Activated CD4-positive, alpha-beta memory T cell treated with anti-CD3 and anti-CD28 coated beads, Interleukin-2, amount 10 ng/mL, durations not matched to agents 7 days and 5 days (primary cell): ENCODE measurements at places on chromosomes 3 and 15.

GRCh38 chr3:58131101-58131825, 79.5 kb downstream of the DNASE1L3 start:
- DNase-seq = no peak

DNA sequence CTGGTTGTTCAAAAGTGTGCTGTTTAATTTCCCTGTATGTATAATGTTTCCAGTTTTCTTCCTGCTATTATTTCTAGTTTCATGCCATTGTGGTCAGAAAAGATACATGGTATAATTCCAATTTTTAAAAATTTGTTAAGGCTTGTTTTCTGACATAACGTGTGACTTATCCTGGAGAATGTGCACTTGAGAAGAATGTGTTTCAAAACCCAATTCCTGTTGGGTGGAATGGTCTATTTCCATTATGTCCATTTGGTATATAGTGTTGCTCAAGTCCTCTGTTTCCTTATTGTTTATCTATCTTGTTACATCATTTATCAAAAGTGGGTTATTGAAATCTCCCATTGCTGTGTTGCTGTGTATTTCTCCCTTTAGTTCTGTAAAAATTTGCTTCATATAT, 215.4 kb downstream of the GREM1 start:
- no peak for DNase-seq

- DNase-seq = no peak
Observed at GRCh38 chr3:159923956-159924355, 64.7 kb upstream of the IL12A start.

- DNase-seq = no peak
Observed at GRCh38 chr3:8532251-8532871, 30.7 kb downstream of the LMCD1 start.

DNA sequence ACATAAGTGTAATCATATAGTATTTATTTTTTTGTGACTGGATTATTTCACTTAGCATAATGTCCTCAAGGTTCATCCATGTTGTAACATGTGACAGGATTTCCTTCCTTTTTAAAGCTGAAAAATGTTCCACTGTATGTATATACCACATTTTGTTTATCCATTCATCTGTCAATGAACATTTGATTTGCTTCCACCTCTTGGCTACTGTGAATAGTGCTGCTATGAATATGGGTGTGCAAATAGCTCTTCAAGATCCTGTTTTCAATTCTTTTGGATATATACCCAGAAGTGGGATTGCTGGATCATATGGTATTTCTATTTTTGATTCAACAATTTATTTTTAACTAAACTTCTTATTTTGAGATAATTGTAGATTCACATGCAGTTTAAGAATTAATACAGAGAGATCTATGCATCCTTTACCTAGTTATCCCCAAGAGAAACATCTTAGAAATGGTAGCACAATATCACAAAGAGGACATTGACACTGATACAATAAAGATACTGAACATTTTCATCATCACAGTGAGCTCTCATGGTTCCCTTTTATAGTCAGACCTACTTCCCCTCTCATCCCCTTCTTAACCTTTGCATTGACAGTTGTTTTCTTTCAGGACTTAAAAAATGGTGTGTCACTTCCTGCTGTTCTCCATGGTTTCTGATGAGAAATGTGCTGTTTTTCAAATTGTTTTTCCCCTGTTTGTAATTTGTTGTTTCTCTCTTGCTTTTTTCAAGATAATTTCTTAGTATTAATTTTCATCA, 90.1 kb downstream of the SATB1 start:
- DNase-seq = no peak

- DNase-seq = no peak
Observed at GRCh38 chr3:191568206-191568605, 107.2 kb downstream of the PYDC2 start.

- no peak for DNase-seq
Observed at GRCh38 chr15:34084086-34084485, 17.6 kb downstream of the EMC7 start.

GRCh38 chr15:68817304-68818065, 3.2 kb downstream of the ANP32A start:
- DNase-seq = peak; percentile 72

DNA sequence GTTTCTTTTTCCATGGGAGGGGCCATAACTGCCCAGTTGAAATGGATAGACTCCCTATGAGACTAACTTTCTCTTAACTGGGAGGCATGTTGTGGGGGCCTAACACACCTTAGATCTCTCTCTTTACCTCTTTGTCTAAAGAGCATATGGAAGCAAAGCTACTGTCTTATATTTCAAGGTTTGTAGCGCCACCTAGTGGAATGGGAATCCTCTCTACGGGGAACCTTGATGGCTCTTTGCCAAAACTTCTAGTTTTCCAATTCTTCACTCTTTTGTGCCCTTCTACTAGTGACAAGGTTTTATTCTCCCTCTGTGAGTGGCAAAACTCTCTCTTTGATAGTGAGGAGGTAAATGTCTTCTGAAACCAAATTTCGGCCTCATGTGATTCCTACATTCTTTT, 1030.4 kb upstream of the CADM2 start:
- DNase-seq = no peak

GRCh38 chr3:58048301-58048700, 40.1 kb downstream of the FLNB start:
- DNase-seq = no peak

GRCh38 chr15:87477737-87478686, 778.5 kb downstream of the NTRK3 start:
- no peak for DNase-seq

GRCh38 chr3:157981819-157982218, 124.4 kb downstream of the SHOX2 start:
- DNase-seq = no peak

GRCh38 chr3:36095238-36095637, 285.1 kb upstream of the STAC start:
- no peak for DNase-seq

GRCh38 chr3:185498503-185499396, at the start of gene TMEM41A:
Gene TMEM41A (minus strand): TSS chr3:185499035. CDS start chr3:185498961, 74 bp downstream.
- peak; percentile 92 for DNase-seq

- no peak for DNase-seq
Observed at GRCh38 chr15:39140060-39140604, 440.7 kb upstream of the THBS1 start.

DNA sequence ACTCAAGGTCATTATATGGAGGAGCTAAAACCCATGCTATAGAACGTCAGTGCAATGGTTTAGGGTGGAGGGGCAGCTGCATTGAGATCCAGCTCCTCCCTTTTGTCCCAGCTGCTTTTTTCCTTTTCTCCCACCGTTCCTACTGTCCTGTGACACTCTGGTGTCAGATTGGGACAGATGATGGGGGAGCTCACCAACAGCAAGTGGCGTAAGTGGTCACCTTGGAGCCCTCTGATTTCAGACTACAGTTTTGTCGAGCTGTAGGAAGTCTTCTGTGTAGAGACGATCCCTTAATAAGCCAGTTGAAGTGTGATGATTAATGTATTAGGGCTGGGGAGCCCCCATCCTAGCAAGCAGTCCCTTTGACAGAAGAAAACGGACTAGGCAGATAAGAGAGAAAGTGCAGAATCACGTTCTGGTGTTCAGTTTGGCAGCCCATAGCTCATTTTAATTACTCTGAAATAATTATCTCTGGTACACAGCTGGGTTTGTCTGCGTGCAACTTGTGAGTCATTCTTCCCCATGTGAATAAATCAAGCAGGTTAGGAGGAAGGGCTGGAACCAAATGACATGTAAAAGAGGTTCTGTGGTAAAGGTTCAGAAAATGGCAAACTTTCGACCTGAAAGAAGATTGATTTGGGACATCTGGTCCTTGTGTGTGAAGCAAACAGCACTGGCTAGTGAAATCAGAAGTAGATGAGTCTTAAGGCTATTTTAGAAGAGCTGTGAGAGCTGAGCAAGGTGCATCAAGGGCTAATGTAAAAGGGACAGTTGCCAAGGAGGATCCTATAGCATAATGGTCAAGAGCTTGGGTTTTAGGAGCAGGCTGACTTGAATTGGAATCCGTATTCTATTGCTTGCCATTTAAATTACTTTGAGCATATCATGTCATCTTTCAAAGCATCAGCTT, 241.4 kb downstream of the EDEM1 start:
- no peak for DNase-seq

- no peak for DNase-seq
Observed at GRCh38 chr3:331881-332280, 135.3 kb downstream of the CHL1 start.

DNA sequence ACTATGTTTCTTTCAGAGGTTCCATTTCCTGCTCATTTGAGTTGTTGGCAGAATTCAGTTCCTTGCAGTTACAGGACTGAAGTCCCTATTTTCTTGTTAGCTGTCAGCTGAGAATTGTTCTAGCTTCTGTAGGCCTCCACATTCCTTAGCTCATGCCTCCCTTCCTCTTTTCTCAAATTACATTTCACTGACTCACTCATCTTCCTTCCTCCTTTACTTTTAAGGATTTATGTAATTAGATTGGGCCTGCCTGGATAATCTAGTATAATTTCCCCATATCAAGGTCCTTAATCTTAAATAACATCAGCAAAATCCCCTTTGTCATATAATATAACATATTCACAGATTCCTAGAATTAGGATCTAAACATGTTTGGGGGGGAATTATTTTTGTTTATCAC, 40.6 kb upstream of the RBMS3 start:
- DNase-seq = no peak

DNA sequence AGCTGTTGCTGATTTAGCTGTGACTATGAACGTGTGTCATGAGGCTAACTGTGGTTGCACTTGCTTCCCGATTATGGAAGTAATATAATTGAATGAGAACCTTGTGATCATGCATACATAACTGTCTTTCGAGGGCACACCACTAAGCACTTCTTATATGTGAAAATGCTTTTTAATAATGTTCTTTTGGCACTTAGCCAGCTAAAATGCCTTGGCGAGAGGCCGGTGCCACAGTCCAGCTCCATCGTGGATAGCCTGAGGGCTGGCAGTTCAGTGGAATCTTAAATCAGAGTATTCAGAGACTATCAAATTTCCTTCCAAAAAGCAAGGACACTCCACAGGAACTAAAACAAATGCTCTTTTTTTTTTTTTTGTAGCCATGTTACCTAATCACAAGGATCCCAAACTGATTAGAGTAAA, 161.6 kb upstream of the FRMD4B start:
- DNase-seq = no peak

DNA sequence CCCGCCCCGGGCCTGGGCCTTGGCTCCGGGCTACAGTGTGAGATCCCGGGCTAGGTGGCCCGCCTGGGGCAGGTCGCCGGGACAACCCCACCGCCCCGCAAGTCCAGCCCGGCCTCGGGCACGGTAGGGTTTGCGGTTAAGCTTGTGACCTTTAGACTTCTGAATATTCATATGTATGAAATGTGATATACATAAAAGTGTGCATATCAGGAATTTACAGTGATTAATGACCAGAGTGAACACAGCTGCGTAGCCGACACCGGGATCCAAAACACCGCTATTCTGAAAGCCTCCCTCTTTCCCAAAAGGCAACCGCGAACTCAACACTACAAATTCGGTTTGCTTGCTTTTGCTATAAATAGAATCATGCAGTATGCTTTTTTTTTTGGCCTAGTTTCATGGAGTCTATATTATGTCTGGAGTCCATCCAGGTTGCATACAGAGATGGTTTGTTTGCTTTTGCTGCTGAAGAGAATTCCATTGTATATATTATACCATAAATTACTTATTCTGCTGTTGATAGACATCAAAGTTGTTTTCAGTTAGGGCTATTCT, 636 bp upstream of the SNRPA1 start:
- no peak for DNase-seq

DNA sequence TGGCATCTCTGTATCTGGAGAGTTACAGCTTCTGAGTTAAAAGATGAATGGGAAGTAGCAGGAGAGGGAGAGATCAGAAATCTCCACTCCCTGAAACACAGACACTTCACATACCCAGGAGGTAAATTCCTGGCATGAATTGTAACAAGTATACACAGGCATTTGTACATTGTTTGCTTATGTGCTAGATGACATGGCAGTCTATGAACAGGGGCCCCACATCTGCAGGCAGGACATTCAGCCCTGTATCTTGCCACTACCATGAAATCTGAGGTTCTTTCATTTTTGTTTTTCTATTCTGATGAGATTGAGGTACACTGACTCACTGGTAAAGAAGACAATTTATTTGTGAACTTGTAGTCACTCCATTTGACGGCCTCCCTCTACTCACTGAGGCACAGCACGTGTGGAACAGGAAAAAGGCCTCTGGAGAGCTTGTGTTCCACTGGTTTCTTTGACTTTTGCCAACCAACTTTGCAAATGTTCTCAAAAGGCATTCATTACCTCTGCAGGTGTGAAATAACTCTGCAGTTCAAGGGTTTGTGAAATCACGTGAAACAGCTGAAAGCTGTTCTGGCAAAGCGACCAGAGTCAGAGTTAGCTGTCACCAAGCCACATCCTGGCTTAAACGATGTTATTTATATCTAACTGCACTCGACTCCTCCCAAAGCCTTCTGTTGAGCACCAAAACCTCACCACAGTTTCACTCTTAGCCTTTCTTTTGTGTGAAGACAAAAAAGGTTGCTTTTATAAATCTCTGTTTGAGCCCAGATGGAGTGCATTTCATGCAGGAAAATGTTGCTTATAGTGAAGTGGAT, 401.3 kb upstream of the CFAP20DC start:
- DNase-seq = peak; percentile 77

DNA sequence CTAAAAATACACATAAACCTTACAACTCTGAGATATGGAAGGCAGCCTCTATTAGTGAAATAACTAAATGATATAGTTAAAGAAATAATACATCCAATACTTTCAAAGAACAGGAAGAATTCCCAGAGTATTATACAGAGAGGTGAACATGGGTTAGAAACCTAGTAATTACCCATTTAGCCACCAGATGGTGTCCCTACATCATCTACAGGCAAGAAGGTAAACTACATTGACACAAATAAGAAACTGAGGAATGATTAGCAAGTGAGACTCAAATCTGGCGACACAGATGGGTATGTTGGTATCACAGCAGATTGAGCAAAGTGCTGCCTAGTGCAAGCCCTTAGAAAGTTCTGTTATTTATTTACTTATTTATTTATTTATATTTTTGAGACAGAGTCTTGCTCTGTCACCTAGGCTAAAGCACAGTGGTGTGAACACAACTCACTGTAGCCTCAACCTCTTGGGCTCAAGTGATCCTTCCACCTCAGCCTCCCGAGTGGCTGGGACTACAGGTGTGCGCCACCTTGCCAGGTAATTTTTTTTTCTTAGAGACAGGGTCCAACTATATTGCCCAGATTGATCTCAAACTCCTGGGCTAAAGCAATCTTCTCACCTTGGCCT, 28.2 kb downstream of the NEK4 start:
- DNase-seq = no peak

GRCh38 chr3:169863458-169863899, 6.3 kb downstream of the LRRC31 start:
- peak; percentile 72 for DNase-seq

GRCh38 chr3:51283421-51283820, 101.7 kb upstream of the MANF start:
- DNase-seq = no peak

GRCh38 chr3:183796372-183796771, 29.0 kb downstream of the MAP6D1 start:
- DNase-seq = no peak

- peak; percentile 21 for DNase-seq
Observed at GRCh38 chr3:151156618-151157216, 46.3 kb downstream of the GPR171 start.

GRCh38 chr3:10949197-10949596, 43.4 kb upstream of the SLC6A1 start:
- DNase-seq = no peak
